ENCODE measurements at places on chromosomes 1 and 21.
A peak's percentile ranks its signal among the peaks of the same experiment; 100 is the strongest.

GRCh38 chr1:112991402-112992120, 35.6 kb upstream of the SLC16A1 start:
- no peak for DNase-seq

DNA sequence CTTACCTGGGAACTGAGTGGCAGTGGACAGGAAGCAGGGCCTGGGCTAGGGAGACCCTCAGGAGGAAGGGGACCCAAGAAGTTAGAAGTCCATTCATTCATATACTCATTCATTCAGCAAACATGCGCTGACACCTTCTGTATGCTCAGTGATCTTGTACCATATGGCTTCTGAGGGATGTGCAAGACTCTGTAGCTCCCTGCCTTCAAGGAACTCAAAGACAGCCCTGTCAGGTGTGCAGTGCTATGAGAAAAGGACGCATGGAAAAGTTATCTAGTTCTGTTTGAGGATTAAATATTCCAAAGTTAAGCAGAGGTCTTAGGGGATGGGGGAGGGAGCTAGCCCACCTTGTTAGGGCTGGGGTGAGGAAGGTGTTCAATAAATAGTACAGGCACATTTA, 12.5 kb downstream of the DMAP1 start:
- DNase-seq = peak; percentile 15

DNA sequence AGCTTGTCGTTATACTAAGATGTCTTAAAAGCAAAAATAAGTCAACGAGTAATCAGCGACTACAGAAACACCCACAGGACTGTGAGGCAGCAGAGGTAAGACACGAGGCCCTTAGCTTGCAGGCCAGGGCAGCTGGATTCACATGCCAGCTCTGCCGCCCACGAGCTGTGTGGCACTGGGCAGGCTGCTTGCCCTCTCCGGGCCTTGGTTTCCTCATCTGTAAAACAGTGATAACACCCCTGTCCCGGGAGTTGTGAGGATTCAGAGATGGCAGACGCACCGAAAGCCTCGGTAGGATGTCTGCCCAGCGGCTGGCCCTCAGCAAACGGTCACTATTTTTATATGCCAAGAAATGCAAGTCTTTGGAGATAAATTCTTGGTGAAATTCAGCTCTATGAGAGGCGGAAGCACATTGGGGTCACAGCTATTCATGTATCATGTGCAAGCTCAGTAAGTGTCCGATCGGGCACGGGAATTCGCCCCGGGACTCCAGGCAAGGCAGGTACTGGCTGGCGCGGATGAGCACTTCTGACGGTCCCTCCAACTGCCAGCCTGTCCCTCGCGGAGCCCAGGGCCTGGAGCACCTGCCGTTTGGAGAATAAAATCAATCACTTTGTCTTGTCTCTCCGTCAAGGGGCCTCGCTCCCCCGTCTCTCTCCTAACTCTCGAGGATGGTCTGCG, 1.1 kb downstream of the C2CD2 start:
- DNase-seq = no peak

DNA sequence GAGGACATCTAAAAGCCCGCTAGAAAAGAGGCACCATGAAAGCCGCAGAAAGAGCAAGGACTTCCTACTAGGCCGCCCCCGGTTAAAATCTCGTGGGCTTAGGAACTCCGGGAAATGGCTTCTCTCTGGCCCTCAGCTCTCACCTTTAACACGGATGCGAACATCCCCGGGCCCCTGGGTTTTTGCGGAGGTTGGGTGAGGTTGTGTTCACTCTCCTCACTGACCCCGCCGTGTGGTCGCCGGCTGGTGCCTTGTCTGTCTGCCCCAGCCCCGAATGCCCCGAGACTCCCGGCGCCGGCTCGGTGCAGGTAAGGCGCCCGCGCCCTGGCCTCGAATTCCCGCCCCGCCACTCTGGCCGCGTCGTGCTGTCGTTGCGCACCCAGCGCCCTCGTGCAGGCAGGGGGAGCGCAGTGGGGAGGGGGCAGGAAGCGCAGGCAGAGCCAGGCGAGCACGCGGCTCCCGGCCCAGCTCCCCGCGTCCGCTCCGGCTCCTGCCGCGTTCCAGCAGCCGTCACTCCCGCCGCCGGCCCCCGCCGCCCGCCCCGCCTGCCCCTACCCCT, at the start of gene SHISAL2A:
Gene SHISAL2A, plus strand, starts transcription at position 437 of the 559 bp plus-strand sequence. CDS start 326 bp downstream, outside the sequence.
- DNase-seq = peak; percentile 78

- no peak for DNase-seq
These were observed 3.3 kb upstream of the NECTIN4 start for GRCh38 chr1:161092621-161093028.

GRCh38 chr1:207072233-207072632, 16.4 kb upstream of the C4BPB start:
- no peak for DNase-seq

- DNase-seq = no peak
These were observed 160.2 kb downstream of the ADSS2 start for GRCh38 chr1:244291236-244292201.

DNA sequence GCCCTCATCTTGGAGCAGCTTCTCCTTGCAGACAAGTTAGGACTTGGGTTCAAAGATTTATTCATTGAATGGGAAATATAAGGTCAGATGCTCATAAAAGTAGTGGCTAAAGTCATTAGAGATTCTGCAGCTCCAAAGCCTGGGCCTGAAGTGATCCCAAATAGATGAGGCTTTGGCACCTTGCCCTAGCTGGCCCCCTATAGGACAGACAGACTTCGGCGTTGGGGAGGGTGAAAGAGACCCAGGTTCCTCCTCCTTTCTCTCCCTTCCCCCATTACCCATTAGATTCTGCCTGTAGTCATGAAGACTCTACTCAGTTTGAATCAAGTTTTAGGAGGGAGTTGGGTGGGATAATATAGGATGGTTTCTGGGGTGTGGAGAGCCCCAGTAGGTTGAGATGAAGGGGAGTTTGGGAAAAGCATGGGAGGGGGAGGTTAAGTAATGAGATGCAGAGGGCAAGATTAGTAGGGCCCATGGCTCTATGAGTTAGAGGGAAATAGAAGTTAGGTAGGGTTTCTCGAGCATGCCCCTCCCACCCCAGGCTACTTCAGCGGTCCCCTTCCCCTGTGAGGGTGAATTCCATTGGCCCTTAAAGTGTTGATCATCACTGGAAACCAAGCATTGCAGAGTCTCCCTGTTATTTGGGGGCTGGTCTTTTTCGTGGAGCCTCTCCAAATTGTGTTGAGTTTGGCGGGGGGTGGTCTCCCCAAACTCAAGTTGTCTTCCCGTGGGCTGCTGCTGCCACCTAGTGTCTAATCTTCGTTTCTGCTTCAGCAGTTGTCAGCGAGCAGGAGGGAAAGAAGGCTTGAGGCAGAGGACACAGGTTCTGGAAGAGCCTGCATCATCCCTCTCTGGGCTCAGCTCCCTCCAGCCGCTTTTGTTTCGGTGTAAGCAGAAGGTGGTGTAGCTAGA, 2.1 kb upstream of the AHDC1 start:
- DNase-seq = peak; percentile 76

GRCh38 chr1:238912148-238912547, 474.2 kb upstream of the CHRM3 start:
- DNase-seq = no peak

GRCh38 chr21:16455978-16456377, 726.2 kb downstream of the USP25 start:
- no peak for DNase-seq

GRCh38 chr1:189803364-189803763, 674.3 kb downstream of the BRINP3 start:
- DNase-seq = no peak

- DNase-seq = no peak
These were observed 7.1 kb upstream of the RGS18 start for GRCh38 chr1:192151176-192151575.

DNA sequence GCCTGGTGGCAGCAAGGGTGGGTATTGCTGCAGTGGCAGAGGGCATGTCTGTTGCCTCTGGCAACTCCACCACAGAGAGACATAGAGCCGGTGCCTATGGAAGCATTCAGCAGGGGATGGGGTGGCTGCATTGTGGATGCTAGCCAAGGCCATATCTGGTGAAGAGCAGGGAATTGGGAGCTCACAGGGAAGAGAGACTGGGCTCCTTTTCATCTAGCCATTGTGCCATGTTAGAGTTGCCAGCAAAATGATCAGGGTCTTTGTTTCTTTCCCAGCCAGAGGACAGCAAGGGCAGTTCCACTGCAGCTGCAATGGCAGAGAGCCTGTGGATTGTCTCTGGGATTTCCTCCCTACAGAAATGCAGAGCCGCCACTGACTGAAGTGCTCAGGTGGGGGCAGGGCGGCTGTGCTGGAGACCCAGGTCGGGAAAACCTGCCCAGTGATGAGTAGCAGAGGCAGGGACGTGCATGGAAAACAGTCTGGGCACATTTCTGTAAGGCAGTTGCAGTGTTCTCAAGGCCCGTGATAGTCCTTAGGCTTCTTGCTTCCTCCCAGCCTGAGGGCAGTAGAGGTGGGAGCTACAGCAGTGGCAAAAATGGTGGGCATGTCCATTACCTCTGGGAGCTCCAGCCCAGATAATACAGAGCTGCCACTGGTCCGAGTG, 40.2 kb upstream of the CYP4X1 start:
- no peak for DNase-seq

GRCh38 chr1:21766210-21766609, 16.7 kb downstream of the USP48 start:
- DNase-seq = no peak

DNA sequence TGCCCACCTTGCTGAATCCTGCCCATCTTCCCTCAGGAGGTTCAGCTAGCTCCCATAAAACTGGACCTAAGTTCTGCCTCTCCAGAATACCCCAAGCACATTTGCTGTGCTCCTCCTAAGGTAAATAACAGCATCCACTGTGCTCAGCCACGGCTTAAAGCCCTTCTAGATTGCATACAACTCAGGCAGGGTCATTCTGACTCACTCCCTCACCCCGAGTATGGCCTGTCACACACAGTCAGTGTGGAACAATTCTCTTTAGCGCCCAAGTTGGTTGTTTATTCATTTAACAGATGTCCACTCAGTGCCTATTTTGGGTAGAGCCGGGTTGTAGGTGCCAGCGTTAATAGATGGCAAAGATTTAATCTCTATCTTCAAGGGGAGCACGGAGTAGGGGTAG, 147.5 kb upstream of the EDN2 start:
- DNase-seq = no peak

- DNase-seq = peak; percentile 60
These were observed 50.5 kb downstream of the CD2 start for GRCh38 chr1:116804736-116805135.

DNA sequence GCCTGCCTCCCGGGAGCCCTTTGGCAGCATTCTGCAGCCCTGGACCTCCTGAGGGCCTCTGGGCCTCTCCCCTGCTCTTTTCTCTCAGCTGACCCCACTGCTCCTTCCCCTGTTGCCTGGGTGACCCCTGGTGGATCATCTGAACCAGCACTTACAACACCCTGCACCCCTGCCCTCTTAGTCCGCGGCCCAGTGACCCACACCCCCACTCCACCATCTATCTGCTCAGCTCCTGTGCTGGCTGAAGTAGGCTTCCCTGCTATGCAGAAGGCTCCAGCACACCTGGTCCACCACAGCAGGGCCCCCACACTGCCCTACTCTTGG, 74.0 kb downstream of the DMRTA2 start:
- DNase-seq = no peak

GRCh38 chr1:113536182-113536780, 146.0 kb downstream of the MAGI3 start:
- DNase-seq = no peak

- no peak for DNase-seq
These were observed 3.1 kb upstream of the OR10J1 start for GRCh38 chr1:159436469-159436868.

DNA sequence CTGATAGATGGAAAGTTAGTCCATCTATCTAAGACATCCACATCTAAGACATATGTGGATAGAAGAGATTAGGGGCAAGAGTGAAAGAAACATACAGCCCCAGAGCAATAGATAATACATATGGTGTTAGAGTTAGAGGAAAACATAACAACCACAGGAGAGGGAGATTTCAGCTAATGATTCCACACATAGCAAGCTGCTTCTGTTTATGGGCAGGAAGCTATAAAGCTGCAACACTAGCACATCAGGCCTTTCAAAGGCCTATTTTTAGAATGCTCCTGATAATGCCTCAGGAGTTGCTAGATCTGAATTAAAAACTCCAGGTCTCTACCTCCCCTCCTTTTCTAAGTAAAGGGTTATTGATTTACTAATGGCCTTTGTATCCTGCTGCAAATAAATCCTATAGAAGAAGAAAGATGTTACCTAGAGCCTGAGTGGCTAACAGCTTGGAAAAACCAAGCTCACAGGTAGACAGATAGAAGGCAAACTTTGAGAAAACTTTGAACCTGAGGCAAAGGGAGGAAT, 36.1 kb downstream of the BRINP2 start:
- no peak for DNase-seq

DNA sequence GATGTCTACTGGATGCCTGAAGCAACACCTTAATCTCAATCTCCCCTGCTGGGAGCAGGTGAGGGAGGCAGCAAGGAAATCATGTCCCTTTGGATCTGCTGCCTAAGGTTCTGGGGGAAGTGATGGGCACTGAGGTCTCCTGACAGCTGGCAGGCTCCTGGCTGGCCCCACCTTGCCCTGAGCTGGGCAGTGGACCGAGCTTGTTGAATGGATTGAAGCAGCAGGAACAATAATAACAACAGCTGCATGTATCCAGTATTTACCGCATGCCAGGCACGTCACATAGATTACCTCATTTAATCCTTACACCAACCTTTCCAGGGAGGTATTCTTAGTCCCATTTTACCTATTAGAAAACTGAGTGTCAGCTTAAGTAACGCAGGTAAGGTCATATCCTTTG, 133.9 kb downstream of the PLXNA2 start:
- no peak for DNase-seq

DNA sequence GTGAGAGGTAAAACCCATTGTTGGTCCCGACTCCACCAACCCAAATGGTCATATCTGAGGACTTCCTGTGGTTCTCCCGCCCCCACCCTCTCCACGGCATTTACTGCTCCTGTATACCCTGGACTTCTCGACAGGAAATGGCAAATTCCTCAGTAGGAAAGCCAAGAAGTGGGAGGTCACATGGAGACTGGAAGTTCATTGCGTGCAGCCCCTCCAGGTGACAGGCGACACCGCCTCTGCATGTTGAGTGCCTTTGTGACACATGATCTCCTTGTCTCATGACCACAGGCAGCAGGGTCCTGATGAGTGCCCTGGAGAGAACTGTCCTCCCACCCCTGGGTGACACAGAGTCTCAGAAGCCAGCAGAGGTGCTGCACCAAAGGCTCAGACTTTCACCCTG, 24.2 kb downstream of the ERG start:
- DNase-seq = no peak

DNA sequence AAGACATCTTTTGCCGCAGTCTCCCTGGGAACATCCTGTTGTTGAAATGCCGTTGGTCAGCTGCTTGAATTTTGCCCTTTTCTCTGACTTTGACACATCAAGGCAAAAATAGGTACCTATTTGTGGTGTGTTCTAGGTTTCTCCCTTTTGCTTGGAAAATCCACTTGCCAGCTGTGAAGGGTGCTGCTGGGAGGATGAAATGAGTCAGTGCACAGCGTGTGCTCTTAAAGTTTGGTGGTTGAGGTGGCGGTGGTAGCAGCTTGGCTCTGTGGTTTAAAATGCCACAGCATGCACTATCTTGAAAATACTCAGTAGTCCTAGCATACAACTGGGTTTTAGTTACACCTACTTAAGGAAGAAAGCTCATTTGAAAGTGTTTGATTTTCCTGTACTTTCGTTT, 183.8 kb downstream of the DHRS3 start:
- DNase-seq = peak; percentile 78

GRCh38 chr1:71054281-71054731, 6.7 kb upstream of the PTGER3 start:
- peak; percentile 54 for DNase-seq

GRCh38 chr1:205417870-205418635, 3.8 kb downstream of the LEMD1 start:
- DNase-seq = no peak

Measured in activated CD8-positive, alpha-beta memory T cell treated with anti-CD3 and anti-CD28 coated beads, Interleukin-2, amount 50 U/mL, for 48 hours (primary cell).